ENCODE measurements at places on chromosomes 2 and 18.

DNA sequence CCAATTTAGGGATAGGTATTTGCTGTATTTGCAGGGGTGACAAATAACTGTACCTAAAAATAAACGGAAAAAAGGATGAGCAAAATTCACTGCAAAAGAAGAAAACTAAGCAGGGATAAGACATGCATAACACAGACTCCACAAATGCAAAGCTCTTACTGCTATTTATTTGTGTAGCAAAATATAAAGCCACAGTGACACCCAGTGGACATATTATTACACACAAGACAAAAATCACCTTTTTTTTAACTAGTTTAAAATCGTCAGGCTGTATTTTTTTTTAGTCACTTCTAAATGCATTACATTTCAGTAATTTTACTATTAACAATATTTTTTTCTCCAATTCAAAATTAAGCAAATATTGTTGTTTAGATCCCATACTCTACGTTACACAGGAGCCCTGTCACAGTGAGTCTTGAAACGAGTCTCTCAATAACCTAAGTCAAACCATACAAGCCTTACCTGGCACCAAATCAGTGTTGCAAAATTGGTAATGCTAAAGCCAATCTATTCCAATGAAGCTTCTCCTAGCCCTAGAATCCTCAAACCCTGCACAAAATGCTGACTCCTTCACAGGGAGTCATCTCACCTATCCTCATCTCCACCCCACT is 23.7 kb downstream of the METTL4 start:
- no peak for DNase-seq

- no peak for DNase-seq
Observed at GRCh38 chr2:45169339-45170190, 160.3 kb upstream of the SIX2 start.

- DNase-seq, result no peak
Observed at GRCh38 chr2:113075600-113075999, 7.8 kb downstream of the IL1F10 start.

DNA sequence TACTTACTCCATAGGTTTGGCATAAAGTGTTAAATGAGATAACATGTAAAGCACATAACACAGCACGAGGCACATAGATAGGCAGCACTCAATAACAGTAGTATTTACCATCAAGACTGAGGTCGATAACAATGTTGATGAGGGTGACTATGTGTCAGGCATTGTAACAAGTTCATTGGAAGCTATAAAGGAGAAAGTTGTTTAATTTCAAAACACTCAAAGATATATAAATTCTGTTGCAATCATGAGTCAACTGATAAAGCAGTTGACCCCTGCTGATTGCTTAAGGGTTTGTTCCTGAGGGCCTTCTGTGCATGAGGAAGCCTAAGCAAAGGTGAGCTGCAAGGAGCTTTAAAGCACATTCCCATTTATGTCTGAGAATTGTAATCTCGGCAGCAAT is 760.5 kb downstream of the SATB2 start:
- DNase-seq, result no peak

GRCh38 chr2:96527286-96528005 is 9.1 kb upstream of the ARID5A start:
- DNase-seq, result no peak

DNA sequence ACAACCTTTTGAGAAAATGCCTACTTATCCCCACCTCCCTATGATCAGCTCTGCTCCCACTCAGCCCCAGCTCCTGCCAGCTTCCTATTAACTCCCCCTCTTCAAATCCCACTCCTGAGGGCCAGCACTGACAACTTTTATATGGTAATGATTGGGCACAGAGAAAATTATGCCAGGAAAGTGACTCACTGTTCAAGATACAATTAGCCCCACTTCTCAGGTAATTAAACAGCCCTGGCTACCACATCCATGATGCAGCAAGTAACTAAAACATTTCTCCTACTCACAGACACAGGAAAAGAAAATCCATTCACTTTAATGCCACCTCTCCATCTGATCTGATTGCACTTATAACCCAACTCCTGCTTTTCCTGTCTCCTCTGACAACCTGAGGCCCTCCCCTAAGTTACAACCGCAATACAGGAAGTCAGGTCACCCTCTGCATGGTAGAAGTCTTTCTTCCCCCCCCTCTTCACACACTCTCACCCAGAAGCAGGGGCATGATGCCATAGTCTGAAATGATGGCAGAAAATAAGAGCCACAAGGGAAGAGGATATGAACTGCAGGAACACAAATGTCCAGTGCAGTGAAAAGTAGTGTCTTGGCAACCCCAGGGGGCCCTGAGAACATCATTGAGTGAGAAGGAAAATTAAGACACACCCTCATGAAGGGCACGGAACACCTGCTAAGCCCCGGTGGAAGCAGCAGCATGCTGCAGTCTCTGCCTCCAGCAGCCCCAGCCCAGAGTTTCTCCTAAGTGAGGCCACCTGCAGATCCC is 54.4 kb downstream of the STK39 start:
- DNase-seq, result no peak
